ENCODE measurements at places on chromosomes 2 and 18. TPM values are rescaled to one million over a fixed set of nuclear protein-coding genes. Genes with fewer than 3 reads are reported as not detected.

DNA sequence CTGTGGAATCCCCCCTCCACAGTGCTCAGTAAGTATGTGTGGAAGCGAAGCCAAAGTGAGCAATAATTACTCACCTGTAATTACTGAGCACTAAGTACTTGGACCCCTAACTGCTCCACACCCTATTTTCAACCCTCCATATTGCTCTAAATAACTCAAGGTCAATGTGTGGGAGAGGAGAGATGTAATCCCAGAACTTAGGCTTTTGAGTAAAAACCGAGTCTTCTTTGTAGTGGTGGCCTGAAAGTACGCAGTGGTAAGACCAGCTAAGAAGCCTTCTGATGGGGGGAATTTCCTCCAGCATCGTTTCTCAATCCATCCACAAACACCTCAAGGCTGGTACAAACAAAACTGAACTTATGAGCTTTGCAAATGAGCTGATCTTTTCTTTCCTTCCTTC, 551.6 kb downstream of the ZEB2 start:
- DNase-seq = no peak

DNA sequence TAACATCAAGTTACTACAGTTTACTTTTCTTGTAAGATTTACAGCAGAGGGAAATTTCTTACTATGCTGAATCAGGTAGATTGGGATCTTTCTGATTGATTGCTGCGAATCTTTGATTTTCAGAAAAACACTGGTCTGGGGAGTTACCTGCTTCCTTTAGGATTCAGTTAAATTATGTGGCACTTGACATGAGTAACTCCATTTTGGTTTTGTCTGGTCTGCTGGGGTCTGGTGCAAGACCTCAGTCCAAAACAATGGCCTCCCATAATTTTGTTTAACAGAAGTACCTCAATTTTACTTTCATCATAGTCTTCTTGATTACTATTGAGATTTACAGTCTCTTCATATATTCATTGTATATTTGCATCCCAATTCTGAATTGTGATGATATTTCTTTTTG, 775.5 kb downstream of the TRIB2 start:
- DNase-seq = no peak

GRCh38 chr2:28528206-28528605, 32.3 kb downstream of the PLB1 start:
- no peak for DNase-seq

GRCh38 chr2:10297191-10297830, 5.4 kb upstream of the HPCAL1 start:
- DNase-seq = no peak

GRCh38 chr2:164697688-164698461, 76.6 kb upstream of the GRB14 start:
- DNase-seq = no peak

DNA sequence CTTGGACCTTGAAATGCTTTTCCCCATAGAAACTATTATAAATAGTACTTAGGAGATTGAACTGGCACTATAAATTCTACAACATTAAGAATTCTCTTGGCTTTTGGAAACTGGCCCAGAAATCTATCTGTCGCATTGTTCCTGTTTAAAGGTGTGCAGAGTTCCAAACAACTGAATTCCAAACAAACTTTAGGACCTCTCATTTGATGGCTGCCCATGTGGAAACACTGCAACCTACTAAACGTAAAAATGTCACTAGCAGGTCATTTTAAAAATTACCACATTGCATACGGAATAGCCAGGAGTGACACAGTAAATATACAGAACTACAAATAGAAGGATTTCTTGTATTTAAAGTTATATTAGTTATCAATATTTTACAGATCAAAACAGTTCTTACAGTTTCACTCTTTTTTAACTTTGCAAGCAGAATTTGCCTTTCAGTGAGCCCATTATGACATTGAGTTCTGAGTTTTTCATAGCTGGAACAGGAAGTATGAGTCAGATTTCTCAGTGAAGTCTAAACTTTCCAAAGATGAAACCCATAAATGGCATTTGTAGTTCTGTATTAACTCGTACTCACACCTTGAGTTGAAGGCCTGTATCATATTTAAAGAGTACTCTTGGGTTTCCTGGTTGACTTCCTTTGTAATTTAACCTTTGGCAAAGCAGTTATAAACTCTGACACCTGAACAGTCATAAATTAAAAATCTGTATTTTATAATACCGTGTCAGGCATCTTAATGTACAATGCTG, 142.3 kb upstream of the BOD1L2 start:
- no peak for DNase-seq

- no peak for DNase-seq
Measured at GRCh38 chr2:207131594-207131993, 34.2 kb downstream of the KLF7 start.

DNA sequence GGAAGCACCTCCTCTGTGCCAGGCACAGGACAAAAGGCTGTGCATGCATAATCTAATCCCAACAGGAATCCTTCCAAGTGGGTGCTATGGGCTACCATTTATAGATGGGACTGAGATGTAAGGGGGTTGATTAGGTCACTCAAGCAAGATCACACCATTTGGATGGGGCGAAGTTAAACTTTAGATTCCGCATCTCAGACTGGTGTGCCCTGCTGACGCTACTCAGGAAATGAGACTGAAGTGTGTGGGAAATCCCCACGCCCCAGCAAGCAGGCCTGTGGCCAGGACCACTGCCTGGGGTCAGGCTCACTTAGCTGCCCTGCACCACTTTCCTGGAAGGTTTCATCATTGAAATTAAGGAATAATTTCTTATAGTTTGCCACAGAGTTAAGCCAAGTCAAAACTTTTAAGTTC, 70.5 kb upstream of the PPP1CB start:
- no peak for DNase-seq

- DNase-seq = no peak
Measured at GRCh38 chr2:229202646-229203045, 68.4 kb downstream of the PID1 start.

DNA sequence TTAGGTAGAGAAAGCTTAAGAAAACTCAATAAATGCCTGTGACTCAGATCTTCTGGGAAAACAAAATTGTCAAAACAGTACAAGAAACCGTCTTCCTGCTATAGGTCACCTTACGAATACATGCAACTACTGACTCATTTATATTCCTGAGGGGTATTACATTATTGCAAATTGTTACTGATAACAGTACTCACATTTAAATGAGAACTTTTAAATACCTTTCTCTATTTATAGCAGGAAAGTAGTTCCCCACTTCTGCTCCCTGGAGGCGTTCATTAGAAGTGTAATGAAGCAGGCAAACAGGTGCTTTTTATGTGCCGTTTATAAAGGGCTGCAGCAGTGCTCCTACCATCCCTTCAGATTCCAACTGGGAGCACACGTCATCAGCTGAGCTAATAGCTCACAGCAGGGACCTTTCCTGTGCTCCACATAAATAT, 65.1 kb upstream of the RPRM start:
- DNase-seq = no peak

- DNase-seq = no peak
Measured at GRCh38 chr2:230137902-230138539, 69.3 kb upstream of the SLC16A14 start.

DNA sequence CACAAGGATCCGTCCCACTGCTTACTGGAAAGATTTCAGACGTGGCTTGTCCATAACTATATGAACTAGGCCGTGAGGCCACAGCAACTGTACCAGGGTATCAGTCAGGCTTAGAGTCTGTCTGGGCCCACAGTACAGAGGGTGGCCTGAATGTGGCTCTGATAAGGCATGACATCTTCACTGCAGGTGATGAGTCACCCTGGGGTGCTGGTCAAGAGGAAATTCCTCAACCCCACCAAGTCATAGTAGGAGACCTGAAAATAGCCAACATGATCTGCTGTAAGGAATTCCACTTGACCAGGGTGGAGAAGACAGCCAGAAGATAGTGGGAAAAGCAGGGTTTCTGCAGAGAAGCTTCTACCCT, 107.7 kb downstream of the INHBB start:
- no peak for DNase-seq

GRCh38 chr2:44840503-44840850, 101.0 kb upstream of the SIX3 start:
- DNase-seq = no peak

DNA sequence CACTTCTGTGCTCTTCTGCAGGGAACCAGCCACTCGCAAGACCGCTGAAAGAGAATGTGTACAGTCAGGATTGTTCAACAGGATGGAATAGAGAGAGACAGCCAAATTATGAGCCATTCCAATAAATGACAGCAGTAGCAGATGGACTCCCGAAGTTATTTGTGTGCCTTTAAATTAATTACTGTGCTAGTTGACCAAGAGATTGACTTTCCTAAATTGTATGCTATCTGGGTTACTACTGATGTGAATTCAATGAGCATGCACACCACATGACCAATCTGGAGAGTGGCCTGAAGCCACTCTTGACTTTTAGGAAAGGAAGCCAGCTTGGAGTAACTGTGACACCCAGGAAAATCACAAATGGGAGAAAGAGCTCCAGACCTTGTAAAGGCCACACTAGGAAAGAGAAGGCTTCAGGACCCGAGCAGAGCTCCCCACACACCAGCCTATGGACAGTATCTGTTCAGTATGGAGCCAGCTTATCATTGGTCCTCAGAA, 52.8 kb downstream of the CHMP3 start:
- DNase-seq = peak; percentile 43

DNA sequence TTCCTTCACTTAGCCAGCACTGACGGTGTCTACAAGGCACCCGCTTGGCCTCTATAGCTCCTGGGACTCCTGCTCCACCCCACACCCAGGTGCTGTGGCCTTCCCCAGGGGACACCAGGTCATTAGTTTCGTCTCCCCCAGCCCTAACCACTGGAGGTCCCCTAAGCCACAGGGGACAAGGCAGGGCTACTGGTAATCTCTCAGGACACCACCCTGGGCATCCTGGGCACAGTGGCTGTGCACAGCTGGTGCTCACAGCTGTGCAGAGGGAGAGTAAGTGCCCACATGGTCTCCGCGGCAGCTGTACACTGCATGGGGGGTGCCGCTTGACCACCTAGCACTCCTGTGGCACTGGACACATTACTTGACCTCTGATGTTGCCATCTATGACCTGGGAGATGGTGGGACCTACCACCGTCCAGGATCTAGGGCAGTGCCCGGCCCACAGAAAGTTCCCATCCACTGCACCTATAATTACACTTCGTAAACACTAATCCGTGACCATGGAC, 134.0 kb downstream of the HDAC4 start:
- no peak for DNase-seq

GRCh38 chr2:42949125-42949524, 156.7 kb upstream of the HAAO start:
- DNase-seq = no peak

GRCh38 chr2:68188831-68189230, 31.1 kb downstream of the PNO1 start:
- DNase-seq = no peak

- no peak for DNase-seq
Measured at GRCh38 chr2:11080253-11081115, 74.8 kb upstream of the SLC66A3 start.

GRCh38 chr2:222960126-222960525, 91.9 kb upstream of the KCNE4 start:
- DNase-seq = no peak

DNA sequence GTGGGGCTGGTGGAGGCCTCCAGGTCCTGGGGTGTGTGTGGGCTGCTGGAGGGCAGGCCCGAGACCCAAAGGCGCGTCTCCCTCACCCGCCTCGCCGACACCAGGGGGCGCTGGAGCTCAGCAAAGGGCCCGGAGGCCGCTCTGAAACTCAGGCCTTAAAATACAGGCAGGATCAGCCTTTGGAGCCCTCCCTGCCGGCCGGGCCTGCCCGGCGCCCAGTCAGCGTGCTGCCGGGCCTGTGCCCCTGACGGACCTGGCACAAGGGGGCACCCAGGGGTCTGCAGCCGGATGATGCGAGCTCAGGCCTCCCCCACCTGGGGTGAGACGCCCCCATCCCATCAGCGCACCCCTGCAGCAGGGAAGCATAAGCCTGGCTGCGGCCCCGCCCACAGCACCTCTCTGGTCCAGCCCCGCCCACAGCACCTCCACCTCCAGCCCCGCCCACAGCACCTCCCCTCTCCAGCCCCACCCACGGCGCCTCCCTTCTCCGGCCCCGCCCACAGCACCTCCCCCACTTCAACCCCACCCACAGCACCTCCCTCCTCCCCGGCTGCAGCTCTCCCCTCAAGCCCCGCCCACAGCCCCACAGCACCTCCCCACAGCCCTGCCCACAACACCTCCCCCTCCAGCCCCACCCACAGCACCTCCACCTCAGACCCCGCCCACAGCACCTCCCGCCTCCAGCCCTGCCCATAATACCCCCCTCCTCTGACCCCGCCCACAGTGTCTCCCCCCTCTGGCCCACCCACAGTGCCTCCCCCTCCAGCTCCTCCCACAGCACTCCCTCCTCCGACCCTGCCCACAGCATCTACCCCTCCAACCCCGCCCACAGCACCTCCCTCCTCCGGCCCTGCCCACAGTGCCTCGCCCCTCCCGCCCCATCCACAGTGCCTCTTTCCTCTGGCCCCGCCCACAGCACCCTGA, 92.8 kb upstream of the OTOS start:
- peak; percentile 86 for DNase-seq

DNA sequence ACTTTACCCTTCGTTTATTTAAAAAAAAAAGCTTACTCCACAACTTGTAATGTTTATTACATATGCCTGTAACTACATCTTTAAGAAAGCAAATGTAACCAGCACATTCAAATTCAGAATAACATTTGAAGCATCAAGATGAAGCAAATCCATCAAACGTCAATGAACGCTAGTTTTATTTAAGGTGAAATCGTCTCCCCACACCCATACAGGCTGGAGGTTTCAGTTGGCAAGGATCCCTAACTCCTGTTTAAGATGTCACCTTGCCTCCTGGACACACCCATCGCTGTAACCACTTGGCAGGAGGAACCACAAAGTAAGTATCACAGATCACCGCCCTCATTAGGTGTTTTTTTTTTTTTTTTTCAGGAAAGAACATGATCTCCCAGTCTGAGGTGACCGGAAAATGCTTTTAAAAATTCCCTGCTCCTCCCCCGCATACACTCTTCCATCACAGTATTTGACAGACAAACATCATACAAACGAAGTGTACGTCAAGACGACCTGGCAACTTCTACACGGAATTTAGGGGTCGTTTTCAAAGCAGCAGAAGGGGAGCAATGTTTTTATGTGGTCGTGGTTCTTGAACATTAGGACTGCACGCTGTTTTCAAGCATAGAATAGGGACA, 19.7 kb upstream of the STPG4 start:
- DNase-seq = no peak

The TUBB8B gene
- total RNA-seq = not detected

The ACMSD gene
- total RNA-seq = not detected

The SERPINB7 gene
- total RNA-seq = not detected

The CDK5R2 gene
- 4.9 TPM for total RNA-seq

The CGREF1 gene
- total RNA-seq = 22.1 TPM

The GULP1 gene
- 70.8 TPM for total RNA-seq

The CTAGE1 gene
- total RNA-seq = not detected

The LYPD6 gene
- 7.5 TPM for total RNA-seq

The AKAIN1 gene
- total RNA-seq = 6.9 TPM
